ENCODE measurements at places on chromosomes 13 and 19.

- DNase-seq, result peak; percentile 55
These were observed 2.6 kb upstream of the HAUS5 start for GRCh38 chr19:35609851-35610353.

DNA sequence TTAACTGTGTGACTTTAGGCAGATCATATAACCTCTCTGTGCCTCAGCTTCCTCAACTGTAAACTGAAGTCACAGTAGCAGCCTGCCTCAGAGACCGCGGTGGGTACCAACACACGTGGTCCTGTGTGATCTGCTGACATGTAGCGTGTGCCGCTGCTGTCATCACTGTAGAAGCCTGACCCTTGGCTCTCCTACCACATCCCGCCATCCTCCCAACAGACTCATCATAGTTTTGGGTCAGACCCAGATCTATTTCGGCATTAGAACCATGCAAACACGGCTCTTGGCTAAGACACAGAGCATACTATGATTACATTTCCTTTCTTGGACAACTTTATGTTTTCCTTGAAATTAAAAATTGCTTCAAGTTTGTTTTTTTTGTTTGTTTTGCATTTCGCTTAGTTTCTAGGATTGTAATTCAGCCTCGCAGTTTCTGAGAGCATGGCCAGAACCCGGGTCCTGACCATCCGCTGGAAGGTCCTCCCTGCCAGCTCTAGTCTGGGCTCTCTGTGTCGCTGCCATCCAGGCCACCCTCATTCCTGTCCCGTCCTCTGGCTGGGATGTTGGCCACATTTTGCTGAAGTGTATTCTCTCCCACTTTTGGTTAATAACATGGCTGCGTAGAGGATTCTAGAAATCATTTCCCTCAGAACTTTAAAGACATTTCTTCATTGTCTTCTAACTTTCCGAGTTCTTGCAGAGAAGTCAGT lies 53.0 kb downstream of the GGACT start:
- no peak for DNase-seq

DNA sequence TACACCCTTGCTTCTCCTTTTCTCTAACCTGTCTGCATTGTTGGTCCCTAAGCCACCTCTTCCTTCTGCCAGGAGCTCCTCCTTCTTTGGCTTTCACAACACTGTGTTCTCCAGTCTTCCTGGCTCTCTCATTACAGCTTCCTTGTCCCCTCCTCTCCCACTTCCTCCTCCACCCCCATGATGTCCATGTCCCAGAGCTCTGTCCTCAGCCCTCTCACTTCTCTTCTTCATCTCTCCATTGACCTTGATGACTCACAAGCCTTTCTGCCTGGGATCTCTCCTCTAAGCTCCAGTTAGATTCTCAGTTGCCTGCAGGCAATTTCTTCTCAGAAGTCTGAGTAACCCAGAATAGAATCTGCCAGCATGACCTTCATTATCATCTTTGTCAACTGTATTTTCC lies 100.3 kb upstream of the WASF3 start:
- no peak for DNase-seq

DNA sequence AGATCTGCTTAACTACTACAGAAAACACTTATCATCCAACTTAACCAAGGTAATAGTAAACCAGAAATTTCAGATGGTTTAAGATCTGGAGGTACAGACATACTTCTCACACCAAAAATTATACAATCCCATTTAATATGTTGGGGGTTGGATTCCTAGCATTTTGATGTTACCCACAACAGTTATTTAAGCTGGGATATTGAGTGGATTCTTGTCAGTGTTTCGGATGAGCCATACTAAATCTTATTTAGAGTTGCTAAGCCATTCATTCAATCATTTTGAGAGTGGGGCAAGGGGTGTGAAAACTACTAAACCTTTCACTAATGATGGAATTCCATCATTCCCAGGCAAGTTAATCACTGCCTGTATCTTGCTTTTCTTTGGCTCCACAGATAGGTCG lies 40.6 kb downstream of the KATNAL1 start:
- DNase-seq, result no peak

GRCh38 chr13:87894059-87894458 lies 222.9 kb downstream of the SLITRK5 start:
- DNase-seq, result no peak

- no peak for DNase-seq
These were observed 90.5 kb downstream of the COL4A2 start for GRCh38 chr13:110397436-110398115.

DNA sequence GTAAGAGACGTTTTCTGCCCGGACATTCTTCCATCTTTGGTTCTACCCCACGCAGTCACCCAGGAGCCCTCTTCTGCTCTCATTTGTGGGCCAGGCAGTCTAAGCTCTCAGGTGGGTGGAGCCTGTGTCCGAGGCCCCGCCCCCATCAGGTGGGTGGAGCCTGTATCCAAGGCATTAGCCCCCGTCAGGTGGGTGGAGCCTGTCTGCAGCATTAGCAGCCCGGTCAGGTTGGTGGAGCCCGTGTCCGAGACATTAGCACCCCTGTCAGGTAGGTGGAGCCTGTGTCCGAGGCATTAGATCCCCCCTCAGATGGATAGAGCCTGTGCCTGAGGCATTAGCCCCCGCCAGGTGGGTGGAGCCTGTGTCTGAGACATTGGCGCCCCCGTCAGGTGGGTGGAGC lies 45.5 kb upstream of the C13orf46 start:
- peak; percentile 60 for DNase-seq

- no peak for DNase-seq
These were observed 62.3 kb downstream of the DOCK9 start for GRCh38 chr13:98915563-98915962.

DNA sequence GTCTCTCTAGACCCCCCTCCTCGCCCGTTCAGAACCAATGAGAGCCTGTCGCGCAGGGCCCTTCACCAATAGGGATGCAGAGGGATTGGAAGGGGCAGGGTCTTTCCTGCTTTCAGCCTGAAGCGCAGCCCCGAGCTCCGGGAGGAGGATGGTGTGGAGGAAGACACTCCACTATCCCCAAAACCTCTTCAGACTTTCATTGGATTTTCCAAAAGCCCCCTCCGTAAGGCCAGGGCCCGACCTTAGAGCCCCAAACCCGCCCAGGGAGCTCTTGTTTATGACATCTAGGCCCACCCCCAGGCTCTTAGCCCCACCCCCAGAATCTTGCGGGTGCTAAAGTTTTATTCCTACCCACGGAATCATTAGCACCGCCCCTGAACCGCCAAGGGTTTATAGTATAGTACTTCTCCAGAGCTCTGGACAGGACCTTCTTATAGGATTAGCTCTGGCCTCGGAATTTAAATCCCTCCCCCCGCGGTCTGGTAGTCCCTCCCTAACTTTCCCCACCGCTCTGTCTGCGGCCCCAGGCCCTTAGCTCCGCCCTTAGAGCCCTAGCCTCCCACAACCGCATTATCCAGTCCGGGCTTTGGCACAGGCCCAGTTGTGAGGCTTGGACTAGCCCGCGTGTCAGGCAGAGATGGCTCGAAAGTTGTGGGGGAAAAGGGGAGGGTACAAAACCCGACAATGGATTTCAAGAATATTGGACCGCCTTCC lies 6.6 kb upstream of the EML2 start:
- DNase-seq, result peak; percentile 97

- no peak for DNase-seq
These were observed 92.6 kb upstream of the RFC3 start for GRCh38 chr13:33725340-33725739.

- no peak for DNase-seq
These were observed 351.7 kb downstream of the SPRY2 start for GRCh38 chr13:79989217-79989661.

GRCh38 chr13:42078128-42078808 lies 29.8 kb downstream of the DGKH start:
- DNase-seq, result peak; percentile 5

DNA sequence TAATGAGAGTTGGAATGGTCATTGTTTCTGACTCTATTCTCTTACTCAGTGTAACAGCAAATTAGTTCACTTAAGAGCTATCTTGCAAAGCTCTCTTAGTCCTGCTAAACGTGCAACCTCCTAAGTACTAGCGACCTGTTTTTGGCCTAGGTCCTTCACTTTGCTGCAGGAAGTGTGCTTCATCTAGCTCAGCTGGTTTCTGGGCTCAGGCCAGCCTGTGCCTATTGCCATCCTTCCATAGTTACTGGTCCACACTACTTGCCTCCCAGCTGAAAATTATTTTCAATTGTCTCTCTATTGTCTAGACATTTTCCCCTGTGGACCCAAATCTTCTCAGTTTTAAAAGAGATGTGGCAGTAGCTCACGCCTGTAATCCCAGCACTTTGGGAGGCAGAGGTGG lies 561.3 kb downstream of the FGF9 start:
- no peak for DNase-seq

- DNase-seq, result no peak
These were observed 16.7 kb downstream of the SYDE1 start for GRCh38 chr19:15123900-15124299.

- no peak for DNase-seq
These were observed 736 bp downstream of the SMAD9 start for GRCh38 chr13:36919171-36919832.

DNA sequence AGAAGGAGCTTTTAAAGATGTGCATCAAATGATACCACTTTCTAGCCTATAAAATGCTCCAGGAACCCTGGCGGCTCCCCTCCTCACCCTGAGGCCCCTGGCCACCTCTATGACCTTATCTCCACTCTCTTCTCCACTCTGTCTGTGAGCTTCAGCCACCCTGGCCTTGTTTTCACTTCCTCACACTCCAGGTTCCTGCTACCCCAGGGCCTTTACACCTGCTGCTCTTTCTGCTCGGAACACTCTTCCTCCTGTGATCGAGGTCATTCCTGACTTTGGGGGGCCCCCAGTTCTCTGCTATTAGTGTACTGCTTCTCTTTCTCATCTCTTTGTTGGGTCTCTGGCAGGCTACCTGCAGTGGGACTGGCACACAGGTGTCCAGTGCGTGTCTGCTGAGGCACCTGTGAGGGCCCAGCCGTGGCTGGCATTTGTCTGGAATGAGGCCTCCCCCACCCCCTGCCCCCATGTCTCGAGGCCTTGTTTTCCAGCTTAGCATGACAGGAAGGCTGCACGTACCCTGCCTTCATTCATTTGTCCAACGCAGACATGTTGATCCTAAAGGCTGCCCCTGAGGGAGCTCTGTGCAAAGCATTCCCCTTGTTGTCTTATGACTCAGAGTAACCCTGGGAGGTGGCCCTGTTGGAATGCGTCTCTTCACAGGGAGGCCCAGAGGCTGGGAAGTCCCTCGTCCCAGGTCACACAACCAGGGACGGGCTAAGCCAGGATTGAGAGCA lies 2.3 kb downstream of the DDA1 start:
- DNase-seq, result no peak
